ENCODE measurements at places on chromosomes 12 and 14. TPM values are rescaled to one million over a fixed set of nuclear protein-coding genes. Genes with fewer than 3 reads are reported as not detected.

- no peak overlapping the region for H3K4me3 ChIP-seq
- no peaks in the 10 kb centered on the region for H3K27me3 ChIP-seq
- no peak overlapping the region for H3K27ac ChIP-seq
Observed at GRCh38 chr12:11615481-11615880, 34.0 kb upstream of the ETV6 start.

C12orf50 gene
- total RNA-seq, result not detected

DNA sequence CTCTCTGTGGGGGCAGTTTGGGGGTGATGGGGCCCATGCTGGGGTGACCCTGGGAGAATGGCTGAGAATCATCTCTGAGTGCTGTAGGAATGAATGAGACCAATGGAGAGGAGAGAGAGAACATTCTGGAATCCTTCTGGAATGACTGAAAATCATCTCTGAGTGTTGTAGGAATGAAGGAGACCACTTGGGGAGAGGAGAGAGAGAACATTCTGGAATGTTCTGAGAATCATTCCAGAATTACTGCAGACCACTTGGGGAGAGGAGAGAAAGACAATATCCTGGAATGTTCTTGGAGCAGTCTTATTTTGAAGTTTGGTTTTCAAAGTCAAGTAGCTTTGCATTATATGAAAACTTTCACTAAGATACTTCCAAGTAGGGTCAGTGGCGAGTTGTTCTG, 64.3 kb downstream of the ZNF664 start:
- no peaks in the 10 kb centered on the region for H3K36me3 ChIP-seq
- no peak for DNase-seq
- no peaks in the 10 kb centered on the region for H3K27me3 ChIP-seq
- no peak overlapping the region for H3K27ac ChIP-seq

DNA sequence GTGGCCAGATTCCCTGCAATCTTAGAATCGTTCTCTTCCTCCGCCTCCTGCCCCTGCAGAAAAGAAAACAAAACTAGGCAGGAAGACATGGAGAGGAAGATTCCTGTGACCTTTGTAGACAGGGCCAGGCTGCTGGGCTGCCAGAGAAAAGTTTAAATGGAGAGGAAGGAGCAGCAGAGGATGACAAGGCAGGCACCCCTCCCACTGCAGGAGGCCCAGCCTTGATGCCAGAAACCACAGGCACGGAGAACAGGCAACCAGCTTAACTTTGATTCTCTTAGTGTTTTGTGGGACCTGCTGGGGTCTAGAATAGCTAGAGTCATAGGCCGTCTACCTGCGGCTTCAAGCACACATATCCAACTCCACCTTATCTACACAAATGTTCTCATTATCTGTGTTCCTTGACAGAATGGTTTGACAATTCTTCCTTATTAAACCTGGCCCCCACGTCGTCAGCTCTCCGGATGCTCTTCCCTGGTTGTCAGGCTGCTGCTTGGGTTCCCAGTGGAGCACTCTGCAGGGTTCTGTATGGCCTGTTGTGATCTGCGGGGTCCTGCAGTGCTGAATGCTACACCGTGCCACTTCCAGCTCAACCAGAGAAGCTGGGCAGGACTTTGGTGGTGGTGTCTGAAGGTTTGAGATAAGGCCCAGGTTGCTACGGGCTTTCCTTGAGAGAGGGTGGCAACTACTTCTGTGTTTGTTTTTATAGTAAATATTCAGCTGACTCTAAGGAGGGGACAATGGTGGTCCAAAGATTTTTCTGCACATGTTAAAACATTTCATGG, 609.5 kb downstream of the AACS start:
- no peaks in the 10 kb centered on the region for H3K36me3 ChIP-seq
- H3K27ac ChIP-seq, result no peak overlapping the region
- no peak overlapping the region for H3K4me3 ChIP-seq
- DNase-seq, result no peak
- H3K4me1 ChIP-seq, result peaks cover 27% of the 10 kb centered on the region

DNA sequence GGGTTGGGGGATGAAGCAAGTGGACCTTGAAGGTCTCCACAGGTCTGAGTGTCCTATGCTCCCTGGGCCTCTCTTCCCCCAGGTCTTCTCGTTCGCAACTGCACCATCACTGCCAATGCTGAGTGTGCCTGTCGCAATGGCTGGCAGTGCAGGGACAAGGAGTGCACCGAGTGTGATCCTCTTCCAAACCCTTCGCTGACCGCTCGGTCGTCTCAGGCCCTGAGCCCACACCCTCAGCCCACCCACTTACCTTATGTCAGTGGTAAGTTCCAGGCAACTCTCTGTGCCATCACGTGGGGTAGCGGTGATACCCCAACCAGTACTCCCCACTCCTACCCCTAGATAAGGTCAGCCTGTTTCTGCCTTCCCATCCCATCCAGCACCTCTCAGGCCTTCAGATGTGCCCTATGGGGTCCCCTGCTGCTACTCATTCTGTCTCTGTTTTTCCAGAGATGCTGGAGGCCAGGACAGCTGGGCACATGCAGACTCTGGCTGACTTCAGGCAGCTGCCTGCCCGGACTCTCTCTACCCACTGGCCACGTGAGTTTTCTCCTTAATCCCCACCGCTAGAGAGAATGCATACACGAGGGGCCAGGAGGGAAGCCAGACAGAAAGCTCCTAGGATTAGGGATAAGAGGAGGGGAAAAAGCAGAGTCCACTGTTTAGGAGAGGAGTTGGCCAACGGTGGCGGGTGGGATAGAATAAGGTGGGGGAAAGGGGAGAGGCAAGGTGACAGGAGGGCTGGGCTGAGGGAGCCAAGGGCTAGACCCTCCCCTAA, 1.6 kb upstream of the TAPBPL start:
- H3K27me3 ChIP-seq, result no peaks in the 10 kb centered on the region
- no peak for DNase-seq
- H3K4me1 ChIP-seq, result peaks cover 27% of the 10 kb centered on the region
- H3K4me3 ChIP-seq, result peak overlapping the region; percentile 50
